ENCODE measurements at places on chromosomes 6 and 20. TPM values are rescaled to one million over a fixed set of nuclear protein-coding genes. Genes with fewer than 3 reads are reported as not detected.

- DNase-seq = no peak
Observed at GRCh38 chr6:43318011-43318410, 9.4 kb upstream of the CRIP3 start.

- DNase-seq = peak; percentile 51
Observed at GRCh38 chr6:36780442-36781177, 58.6 kb downstream of the CPNE5 start.

GRCh38 chr6:139486476-139486799, 112.0 kb upstream of the CITED2 start:
- no peak for DNase-seq

DNA sequence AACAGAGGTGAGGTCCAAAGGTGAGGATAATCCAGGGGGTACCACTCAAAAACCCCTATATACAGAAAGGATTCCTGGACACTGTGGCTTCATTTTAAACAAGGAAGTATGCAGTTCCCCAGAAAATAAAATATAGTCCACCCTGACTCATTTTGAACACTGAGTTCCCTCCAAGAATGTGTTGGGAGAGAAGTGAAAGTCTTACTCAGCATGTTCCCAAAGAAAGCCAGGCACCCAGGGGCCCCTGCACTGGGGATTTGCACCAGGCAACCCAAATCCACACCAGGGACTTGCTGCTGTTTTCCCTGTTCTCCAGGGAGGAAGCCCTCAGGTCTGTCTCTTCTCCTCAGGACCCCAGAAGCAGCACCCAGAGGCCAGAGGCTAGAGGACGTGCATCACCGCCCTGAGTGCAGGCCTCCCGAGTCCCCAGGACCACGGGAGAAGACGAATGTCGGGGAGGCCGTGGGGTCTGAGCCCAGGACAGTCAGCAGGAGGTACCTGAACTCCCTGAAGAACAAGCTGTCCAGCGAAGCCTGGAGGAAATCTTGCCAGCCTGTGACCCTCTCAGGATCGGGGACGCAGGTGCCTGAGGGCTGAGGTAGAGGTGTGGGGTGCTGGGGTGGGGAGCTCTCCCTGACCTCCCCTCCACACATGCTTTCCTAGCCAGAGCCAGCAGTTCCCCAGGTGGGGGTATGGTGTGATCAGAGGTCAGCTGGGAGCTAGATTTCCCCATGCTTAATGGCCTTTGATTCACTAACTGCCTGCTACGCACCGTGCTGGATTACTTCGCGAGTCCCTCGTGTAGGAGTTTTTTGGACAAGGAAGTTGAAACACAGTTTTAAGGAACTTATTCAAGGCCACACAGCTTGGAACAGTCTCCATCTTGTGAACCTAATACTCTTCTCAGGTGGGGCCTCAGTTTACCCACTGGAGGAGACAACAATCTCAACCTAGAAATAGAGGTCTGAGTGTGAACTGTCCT, 3.3 kb downstream of the FGD2 start:
- DNase-seq = peak; percentile 61

GRCh38 chr20:58294497-58295455, 14.7 kb upstream of the RAB22A start:
- no peak for DNase-seq

GRCh38 chr6:11294228-11294627, 61.8 kb upstream of the NEDD9 start:
- no peak for DNase-seq

DNA sequence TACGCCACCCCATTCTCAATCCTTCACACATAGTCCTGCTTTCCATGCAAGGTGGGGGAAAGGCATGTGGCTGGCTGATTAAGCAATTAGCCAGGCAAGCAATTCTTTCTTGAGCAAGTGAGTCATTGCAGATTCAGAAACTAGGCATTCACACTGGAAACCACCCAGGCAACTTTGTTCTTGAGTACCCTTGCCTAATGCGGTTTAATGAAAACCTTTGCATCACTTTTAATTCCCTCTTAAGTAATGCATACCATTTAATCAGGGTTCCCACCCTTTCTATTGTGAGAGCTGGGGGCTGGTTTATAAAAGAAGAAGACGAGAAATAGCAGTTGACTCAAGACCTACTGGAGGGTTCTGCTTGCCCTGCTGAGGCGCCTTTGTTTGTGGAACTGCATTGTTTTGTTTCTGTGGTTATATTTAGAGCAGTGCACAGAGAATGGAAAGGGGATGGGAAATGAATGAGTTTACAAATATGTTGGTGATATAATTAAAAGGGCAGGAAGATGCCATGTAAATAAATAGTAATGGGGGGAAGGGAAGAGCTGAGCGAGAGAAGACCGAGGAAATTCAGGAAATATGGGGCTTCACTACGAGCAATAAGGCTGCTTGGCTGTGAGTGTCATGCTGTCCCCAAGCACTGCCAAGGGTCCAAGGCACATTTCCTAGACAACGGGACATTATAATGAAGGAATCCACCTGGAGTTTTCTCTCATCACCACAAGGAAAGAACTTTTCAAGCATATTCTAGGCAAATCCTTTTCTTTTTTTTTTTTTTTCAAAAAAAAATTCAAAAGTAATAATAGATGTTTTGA, 48.8 kb upstream of the TSHZ2 start:
- DNase-seq = no peak

GRCh38 chr20:17843246-17844132, 125.1 kb downstream of the SNX5 start:
- DNase-seq = peak; percentile 69

- DNase-seq = no peak
Observed at GRCh38 chr20:16816192-16816591, 68.0 kb downstream of the OTOR start.

GRCh38 chr20:59247731-59248684, 52.4 kb upstream of the EDN3 start:
- DNase-seq = no peak

GRCh38 chr6:133435065-133435728, 194.0 kb downstream of the EYA4 start:
- DNase-seq = peak; percentile 48

GRCh38 chr6:51301962-51302361, 483.3 kb downstream of the TFAP2B start:
- DNase-seq = no peak

- DNase-seq = no peak
Observed at GRCh38 chr6:169648092-169648491, 53.7 kb downstream of the WDR27 start.

GRCh38 chr20:59008715-59009336, 1.8 kb upstream of the CTSZ start:
- no peak for DNase-seq

DNA sequence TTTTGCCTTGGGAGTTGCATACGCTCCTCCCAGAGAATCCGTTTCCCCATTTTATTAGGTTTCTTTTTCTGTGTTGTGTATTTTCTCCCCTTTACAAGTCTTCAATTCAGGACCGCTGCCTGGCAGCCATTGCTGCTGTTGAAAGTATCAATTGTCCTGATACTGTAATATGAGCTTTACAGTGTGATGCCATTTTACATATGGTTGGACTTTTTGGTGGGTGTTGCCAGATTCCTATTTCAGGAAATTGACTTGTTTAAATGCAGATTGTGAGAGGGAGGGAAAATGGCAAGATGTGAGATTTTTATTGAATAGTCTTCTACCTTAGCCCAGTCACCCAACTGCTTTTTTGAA, 1.2 kb downstream of the PANK2 start:
- DNase-seq = no peak

Gene NKX2-4
- not detected for total RNA-seq

Gene TNFRSF6B
- 0.32 TPM for total RNA-seq

Gene PSORS1C2
- not detected for total RNA-seq

Gene RNGTT
- total RNA-seq = 7.6 TPM

Gene ENPP3
- total RNA-seq = 0.11 TPM

Gene NNAT
- not detected for total RNA-seq

Gene EPPIN
- not detected for total RNA-seq

Gene BPI
- total RNA-seq = 0.11 TPM

Measured in Right ventricle myocardium superior (tissue), 1 donor.